ENCODE measurements at places on chromosomes 2 and 18.

DNA sequence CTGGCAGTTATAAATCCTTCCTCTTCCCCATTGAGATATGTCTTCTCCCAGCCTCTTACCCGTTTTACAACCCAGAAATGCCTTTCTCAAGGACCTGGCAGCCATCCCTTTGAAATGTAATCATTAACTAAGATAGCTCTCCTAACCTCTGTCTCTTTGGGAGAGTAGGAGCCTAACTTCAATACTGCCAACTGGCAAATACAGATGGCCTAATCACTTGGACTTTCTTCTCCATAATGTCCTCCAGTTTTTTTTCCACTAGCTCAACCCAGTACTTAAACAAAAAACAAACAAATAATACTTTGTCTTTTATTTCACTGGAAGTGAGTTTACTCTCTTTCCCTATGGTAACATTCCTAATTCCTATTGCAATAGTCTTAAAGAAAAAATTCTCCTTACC, 1391.1 kb downstream of the SUCLG1 start:
- DNase-seq, result no peak

- DNase-seq, result no peak
Observed at GRCh38 chr18:9771261-9771976, 63.3 kb downstream of the RAB31 start.

- DNase-seq, result no peak
Observed at GRCh38 chr2:65722028-65722778, 289.8 kb upstream of the SPRED2 start.

DNA sequence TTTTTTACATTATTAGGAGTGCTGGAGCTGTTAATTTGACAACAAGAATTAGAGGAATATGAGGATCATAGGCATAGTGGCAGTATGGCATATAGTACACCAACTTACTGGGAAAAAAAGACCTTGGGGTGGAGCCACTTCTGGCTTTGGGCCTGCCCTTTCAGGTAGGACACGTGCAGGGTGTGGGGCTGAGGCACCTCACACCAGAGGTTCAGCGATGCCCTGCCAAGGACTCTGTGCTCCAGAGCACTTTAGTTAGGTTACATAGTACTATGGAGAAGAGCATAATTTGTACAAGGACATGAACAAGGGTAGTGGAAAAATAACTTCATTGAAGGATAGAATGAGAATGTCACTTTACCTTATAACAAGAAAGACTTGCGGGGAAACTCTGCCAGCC, 77.1 kb upstream of the CD302 start:
- DNase-seq, result no peak

DNA sequence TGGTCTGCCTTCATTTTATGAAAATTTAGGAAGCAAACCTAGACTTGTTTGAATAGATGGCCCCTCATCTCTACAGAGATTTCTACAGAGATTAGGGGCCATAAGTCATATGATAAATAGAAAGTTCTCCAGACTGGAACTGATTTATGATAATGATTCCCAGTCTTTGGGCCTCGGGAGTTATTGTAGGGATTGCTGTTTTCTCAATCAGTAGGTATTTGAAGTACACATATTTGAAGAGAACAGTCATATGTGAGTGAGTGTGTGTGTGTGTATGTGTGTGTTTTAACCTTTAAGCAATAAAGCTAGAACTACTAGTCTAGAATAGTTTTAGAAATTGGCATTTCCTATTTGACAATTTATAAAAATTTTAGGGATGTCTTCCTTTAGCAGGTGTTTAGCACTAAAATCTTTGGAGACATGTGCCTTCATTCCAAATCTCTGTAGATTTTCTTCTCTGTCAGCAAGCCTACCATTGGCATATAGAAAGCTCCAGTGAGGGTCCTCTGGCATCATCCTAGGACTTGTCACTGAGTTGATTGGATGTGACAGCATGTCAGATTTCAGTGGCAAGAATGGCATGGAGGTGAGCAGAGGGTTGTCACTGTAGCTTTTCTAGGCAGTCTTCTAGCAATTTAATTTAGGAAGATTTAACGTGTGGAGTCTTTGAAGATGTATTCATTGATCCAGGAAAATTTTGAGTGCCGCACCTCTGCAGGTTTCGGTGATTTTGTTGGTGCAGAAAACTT, 71.2 kb downstream of the MYO1B start:
- DNase-seq, result no peak

DNA sequence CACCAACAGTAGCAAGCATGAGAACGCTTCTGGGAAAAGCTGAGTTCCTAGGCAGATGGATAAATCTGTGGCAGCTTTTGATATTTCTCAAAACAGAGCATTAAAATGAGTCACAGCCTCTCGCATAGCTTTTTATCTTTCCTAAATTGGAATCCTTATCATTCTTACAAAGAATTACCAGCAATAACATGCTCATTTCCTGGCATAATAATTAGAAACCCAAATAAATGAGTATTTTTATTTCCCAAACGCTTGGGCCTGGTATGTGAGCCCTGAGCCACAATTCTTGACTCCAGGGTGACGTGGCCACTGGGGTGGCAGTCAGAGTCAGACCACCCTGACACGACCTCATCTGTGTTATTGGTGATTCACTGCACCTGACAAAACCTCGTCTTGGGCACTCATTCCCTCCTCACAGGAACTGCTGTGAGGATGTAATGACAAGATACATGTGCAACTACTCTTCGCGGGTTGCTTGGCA, 210.7 kb downstream of the ARL4C start:
- DNase-seq, result no peak

- DNase-seq, result no peak
Observed at GRCh38 chr2:2668681-2669265, 337.7 kb upstream of the MYT1L start.

- DNase-seq, result no peak
Observed at GRCh38 chr2:134413430-134413829, 159.6 kb downstream of the MGAT5 start.

DNA sequence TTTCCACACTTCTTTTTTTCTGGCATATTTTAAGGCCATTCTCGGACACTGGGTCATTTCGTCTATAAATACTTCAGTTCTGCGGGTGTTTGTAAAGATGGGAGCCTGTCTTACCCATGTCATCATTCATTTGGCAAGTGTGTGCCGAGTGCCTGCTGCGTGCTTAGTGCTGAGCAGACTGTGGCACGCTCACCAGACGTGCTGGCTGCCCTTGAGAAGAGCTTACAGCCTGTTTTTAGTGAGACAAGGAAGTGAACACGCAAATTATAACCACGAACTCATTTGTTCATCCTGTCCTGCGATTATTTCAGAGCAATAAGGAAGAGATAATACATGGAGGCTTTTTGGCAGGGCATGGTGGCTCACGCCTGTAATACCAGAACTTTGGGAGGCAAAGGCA, 10.4 kb upstream of the STON1 start:
- DNase-seq, result no peak

GRCh38 chr18:2053490-2054089, 517.7 kb downstream of the METTL4 start:
- DNase-seq, result no peak

DNA sequence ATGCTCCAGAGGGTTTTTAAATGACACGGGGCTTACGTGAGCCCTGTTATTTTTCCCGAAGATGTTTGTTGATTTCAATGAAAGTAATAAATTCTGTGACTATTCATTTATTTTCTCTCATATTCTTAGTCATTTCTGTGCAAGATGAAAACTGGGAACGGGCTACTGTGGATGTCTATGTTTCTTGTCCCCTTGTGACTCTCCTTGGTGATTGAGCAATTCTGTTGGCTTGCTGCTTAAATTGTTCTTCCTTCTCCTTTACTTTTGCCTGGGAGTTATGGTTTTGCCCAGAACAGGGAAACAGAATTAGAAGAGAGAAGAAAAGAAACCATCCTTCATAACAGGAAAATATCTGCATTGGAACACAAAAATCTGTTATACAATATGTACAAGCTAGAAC, 508.2 kb upstream of the DSEL start:
- no peak for DNase-seq

- DNase-seq, result no peak
Observed at GRCh38 chr2:29009711-29010677, 28.9 kb downstream of the TOGARAM2 start.

DNA sequence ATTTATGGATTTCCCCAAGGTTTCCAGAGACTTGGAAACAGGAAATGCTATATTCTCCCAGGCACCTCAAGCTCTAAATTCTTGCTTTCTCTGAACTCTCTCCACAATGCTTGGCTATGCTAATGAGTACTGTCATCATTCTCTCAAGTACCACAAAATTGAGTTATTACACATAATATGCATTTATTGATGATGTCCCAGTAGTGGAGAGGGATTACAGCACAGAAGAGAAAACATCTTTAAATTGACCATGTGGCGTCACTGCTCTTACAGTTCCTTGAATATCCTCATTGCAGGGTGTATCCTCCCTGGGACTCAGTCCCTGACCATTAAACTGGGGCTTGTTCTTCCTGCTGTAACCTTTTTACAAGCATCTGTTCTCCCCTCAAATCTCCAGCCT, 681.1 kb upstream of the FANCL start:
- no peak for DNase-seq

- DNase-seq, result no peak
Observed at GRCh38 chr2:23912054-23912453, 14.9 kb downstream of the ATAD2B start.

DNA sequence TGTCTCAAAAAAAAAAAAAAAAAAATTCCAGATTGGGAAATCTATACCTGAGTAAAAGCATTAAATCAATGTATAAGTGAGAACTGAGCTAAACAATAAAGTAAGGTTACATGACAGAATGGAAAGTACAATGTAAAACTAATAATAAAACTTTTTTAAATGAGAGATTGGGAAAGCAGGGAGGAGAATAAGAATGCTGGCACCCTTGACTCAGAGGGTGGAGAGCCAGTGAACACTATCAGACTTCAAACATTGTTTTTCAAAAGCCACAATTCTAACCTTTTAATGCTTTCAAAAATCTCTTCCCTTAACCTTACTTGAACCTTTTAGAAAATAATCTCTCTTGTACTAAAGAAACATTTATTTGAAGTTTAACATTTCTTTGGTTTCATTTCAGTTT, 63.5 kb downstream of the TBC1D8 start:
- no peak for DNase-seq

GRCh38 chr18:54173250-54173649, 51.2 kb downstream of the MBD2 start:
- no peak for DNase-seq

- DNase-seq, result no peak
Observed at GRCh38 chr2:38977047-38977446, 87.4 kb downstream of the ARHGEF33 start.

All from NCI-H2081 (cell line).